ENCODE measurements at places on chromosomes 5 and 9.

- no peak for DNase-seq
Observed at GRCh38 chr5:14908172-14908571, 36.6 kb upstream of the ANKH start.

DNA sequence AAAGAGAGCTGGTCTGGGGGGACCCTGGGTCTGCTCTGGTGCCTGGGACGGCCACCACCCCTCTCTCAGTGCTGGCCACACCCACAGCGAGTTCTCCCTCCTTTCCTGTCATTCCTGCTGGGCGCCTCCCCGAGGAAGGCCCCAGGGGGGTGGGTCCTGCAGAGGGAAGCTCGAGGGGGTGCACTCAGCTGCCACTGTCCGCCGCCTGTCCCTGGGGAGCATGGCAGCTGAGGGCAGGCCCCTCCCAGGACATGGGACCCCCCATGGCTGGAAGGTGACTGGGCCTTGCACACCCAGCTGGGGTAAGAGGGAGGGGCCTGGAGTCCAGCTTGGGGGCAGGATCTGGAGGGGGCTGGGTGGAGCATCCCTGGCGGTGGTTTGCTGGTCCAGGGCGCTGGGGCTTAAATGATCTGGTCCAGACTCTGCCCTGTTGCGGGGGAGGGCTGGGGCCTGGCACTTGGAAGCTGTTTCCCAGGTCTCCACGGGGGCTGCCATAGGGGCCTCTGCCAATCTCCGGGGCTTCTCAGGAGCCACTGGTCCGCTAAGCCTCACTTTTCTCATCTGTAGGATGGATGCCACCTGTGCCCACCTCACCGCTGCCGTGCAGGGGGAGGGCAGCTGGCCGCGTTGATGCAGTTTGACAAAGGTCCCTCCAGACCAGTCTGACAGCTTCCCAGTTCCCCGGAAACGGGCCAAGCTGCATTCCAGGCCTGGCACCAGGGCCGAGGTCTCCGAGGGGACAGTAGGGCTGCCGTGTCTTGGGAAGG, 6.0 kb upstream of the SLC2A6 start:
- DNase-seq = no peak

DNA sequence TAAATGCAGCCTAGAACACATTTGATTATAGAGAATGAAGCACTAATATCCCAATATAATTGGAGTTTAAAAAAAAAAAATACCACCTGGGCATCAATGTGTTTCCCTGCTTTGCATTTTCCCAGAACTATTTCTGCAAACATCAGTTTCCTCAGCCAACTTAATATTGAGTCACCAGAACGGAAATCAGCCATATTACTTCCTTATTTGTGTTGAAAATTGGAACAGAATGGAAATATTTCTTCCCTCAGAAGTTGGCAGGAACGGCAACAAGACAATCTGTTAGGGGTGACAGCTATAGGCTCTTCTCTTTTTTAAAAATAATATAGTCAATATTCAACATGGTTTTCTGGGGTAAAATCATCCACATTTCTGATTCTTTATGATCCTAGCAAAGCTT, 4.0 kb downstream of the MFAP3 start:
- no peak for DNase-seq

GRCh38 chr9:95268681-95269080, 48.8 kb downstream of the FANCC start:
- no peak for DNase-seq

GRCh38 chr9:15543047-15543813, 9.6 kb upstream of the CCDC171 start:
- no peak for DNase-seq

DNA sequence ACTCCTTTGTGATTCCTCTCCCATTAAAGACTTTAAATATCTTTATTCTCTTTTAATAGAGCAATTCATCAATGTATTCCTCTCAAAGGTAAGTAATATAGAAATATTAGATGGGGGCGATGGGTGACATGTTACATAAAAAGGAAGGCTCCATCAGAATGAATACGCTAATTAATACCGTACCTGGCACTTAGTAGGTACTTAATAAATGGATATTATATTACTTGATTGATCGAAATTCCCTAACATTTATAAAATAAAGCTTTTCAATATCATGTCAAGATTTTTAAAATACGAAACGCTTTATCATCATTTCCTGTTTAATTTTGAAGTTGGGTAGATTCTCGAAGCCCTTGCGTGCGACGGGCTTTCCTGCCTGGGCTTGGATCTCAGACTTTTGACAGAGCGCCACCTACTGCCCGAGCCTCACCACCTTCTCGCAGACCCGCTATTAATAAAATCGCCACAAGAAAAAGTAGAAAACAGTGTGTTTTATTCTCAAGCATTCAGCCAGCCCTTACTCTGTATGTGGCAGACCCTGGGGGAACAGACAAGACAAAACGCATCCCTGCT, 99.4 kb downstream of the C5orf15 start:
- peak; percentile 74 for DNase-seq

GRCh38 chr5:95519151-95519550, 35.6 kb downstream of the SKIC3 start:
- no peak for DNase-seq

GRCh38 chr9:14309403-14309802, 4.5 kb downstream of the NFIB start:
- DNase-seq = no peak

DNA sequence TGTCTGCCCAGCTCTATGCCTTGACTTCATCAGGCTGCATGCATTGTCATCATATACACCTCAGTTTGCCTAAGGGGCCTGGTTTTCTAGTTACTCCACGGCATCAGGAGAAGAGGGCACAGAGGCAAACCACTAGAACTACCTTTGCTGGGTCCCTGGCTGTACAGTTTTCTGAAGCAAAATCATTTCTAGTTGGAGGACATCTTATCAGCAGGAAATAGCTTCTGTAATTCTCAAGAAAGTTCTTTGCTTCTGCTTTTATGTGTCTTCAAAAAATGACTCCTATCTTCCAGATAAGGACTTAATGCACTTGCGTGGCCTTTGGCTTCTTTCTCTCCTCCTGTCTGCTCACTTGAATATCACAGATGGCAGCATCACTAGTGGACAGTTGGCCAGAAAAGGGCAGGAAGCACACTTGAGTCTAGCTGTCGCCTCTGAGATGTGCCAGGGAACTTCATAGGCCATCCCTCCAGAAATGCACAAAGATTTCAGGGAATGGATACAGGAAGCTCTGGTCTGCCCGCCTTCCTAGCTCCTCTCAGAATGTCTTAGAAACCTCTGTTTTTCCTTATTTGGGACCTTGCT, 22.4 kb upstream of the LTC4S start:
- no peak for DNase-seq

- DNase-seq = no peak
Observed at GRCh38 chr5:96503501-96504236, 70.6 kb upstream of the PCSK1 start.

DNA sequence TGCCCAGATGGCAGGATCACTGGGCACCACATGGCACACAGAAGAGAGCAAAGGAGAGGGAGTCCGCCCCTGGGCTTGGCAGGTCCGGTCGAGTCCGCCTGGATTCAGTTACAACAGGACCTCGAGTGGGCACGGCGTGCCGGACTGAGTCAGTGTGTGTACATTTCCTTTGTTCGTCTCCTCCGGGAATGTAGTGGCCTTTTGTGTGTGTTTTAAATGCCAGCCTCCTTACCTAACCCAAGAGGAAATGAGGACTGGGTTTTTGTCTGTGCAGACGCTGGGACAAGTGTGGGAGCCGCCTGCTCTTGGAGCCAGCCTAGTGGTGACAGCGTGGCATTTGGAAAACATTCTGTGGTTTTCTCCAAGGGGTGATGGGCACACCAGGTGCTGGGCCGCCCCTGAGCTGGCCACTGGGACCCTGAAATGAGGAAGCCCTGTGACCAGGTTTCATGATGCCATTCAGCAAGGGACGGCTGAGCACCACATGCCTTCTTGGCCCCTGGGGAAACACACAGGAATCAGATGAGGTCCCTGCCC, 9.6 kb downstream of the NEK6 start:
- peak; percentile 58 for DNase-seq

DNA sequence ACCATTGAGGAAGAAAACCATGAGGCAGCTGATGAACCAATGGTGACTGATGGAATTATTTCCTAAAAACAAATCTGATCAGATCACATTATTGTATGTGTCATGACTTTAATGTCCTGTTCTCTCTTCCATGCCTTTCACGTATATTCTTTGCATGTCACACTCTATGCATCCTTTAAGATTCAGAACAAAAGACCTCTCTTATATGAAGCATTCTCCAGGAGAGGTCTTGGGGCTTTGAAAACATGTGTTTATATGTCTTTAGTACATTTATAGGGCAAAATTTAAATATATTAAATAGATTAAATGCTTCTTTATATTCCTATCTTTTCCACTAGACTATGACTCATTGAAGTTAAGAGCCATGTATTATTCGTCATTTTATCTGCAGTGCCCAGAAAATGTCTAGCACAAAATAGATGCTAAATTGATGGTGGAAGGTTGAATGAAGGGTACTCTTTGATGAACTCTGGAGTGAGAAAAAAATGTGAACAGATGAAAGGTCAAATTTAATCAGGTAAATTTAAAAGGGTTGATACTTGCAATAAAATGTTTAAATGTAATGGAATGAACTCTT, 196.3 kb downstream of the PSAT1 start:
- no peak for DNase-seq

- DNase-seq = no peak
Observed at GRCh38 chr5:132411304-132412013, 41.9 kb downstream of the SLC22A5 start.

DNA sequence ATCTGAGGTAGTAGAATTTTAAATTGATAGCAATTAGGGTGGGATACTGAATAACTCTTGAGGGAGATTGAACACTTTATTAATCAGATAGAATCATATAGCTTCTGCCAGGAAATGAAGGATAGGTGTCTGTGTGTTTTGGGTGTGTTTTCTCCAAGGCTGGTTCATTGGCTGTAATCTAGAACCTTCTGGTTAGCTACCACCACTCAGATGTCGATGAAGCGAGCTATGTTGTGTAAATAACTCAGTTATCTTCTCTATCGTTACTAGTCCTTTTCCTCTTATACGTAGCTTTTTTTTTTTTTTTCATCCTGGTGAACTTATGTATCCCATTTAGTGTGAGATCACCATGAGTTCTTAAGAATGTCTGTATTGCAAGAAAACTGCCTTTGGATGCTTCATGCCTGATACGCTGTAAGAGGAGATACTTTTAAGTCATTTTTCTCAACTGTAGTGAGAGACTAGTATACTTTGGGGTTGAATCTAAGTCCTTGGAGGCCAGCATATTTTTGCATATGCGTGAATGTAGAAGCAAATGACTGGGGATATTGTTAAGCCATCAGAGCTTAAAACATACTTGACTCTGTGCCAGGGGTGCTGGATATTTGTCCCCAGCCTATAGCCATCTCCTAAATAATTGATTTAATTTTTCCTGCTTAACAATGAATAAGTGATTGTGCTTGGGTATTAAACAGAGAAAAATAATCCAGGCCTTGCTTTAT, 2.1 kb downstream of the TNFAIP8 start:
- no peak for DNase-seq

GRCh38 chr9:76570826-76571225, 111.8 kb downstream of the GCNT1 start:
- no peak for DNase-seq

DNA sequence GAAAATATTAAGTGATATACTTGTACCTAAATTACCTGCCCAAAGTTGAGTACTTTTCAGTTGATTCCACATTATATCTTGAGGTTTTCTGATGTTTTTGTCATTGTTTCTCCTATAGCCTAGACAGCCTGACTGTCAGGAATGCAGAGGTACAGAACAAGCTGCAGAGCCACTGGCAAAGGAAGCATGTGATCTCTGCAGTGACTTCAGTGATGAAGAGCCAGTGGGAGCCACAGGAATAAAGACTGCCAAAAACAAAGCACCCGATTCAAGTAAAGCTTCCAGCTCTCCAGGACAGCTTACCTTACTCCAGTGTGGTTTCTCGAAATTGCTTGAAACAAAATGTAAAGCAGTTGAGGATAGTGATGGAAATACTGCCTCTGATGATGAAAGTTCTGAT, 96.3 kb downstream of the ERCC6L2 start:
- DNase-seq = no peak

- no peak for DNase-seq
Observed at GRCh38 chr9:132200706-132201105, 38.8 kb downstream of the NTNG2 start.

DNA sequence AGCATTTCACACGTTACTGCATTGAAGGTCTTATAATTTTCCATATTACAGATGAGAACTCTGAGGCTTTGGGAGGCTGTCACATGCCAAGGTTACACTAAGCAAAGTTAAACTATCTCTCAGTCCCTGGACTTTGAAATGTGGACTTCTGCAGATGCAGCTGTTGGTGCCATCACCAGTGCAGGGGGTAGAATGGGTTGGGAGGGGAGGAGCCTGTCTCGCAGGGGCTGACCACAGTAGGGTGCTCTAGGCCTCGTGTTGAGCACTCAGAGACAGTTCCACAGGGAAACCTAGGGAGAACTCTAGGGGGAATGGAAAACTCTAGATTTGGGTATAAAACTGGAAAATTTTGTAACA, 220.9 kb downstream of the MAPKAP1 start:
- DNase-seq = no peak

DNA sequence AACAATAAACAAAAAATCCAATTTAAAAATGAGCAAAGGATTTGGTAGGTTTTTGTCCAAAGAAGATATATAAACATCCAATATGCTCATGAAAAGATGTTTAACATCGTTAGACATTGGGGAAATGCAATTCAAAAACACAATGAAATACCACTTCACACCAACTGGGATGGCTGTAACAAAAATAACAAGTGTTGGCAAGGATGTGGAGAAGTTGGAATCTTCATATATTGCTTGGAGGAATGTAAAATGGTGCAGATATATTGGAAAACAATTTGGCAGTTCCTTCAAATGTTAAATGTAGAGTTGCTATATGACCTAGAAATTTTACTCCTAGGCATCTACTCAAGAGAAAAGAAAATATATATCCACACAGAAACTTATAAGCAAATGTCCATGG, 224.3 kb downstream of the AUH start:
- no peak for DNase-seq

DNA sequence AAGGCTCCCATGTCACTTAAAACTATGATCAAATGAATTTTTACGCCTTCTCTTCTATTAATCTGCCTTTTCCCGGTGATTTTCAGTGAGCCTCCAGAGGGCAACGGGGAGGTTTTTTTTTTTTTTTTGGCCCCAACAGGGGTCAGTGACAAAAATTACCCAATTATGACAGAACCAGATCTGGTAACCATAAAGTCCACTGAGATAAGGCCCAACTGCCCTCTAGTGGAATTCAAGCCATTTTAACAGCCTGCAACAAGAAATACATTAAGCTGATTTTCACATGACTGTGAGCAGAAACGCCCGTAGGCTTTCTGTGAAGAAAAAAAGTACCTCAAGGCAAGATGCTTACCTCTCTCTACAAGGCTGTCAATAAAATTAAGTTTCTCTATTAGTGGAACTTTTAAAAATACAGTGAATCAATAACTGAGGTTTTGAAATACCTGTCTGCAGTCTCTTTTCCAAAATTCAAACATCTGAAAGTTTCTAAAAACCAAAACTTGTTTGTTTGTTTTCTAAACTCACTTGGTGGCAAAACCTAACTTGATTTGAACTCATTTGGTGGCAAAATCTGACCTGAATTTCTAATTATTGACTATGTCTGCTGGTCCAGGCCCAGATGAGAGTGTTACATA, 49.7 kb upstream of the FST start:
- DNase-seq = no peak
